Peyer's patch (tissue), 4 donors: ENCODE measurements at places on chromosomes 1 and 21. TPM values are rescaled to one million over a fixed set of nuclear protein-coding genes. Genes with fewer than 3 reads are reported as not detected.

GRCh38 chr1:81115422-81115821 lies 685.3 kb upstream of the ADGRL2 start:
- no peak for DNase-seq

Gene LHX8
- total RNA-seq = not detected

- DNase-seq = no peak
These were observed 93.8 kb upstream of the PRDX6 start for GRCh38 chr1:173383351-173383750.

Gene TDRD5
- not detected for total RNA-seq

GRCh38 chr1:215661033-215661432 lies 93.9 kb downstream of the KCTD3 start:
- no peak for DNase-seq

DNA sequence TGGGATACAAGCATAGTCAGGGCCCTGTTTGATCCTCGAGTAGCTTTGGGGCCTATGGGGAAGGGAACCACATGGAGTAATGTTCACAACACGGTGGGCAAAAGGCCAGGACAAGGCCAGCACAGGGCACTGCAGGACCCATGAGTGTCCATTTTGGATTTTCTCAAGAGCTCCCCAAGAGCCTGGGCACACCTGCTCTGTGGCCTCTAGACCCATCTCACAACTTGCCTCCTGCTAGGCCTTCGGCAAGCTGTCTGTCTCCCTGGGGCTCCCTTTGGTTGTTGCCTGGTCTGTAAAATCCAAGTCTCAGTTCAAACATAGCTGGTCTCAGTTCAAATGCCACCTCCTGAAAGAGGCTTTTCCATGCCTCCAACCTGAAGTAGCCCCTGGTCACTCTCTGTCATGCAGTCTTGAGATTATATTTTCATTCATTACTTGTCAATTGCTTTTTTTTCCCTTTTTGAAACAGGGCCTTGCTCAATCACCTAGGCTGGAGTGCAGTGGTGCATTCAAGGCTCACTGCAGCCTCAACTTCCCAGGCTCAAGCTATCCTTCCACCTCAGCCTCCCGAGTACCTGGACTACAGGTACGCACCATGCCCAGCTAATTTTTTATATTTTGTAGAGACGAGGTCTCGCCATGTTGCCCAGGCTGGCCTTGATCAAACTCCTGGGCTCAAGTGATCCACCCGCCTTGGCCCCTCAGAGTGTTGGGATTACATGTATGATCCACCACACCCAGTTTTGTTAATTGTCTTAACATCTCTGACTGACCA lies 107.4 kb downstream of the MATN1 start:
- no peak for DNase-seq

Gene DUSP23
- 71.7 TPM for total RNA-seq

DNA sequence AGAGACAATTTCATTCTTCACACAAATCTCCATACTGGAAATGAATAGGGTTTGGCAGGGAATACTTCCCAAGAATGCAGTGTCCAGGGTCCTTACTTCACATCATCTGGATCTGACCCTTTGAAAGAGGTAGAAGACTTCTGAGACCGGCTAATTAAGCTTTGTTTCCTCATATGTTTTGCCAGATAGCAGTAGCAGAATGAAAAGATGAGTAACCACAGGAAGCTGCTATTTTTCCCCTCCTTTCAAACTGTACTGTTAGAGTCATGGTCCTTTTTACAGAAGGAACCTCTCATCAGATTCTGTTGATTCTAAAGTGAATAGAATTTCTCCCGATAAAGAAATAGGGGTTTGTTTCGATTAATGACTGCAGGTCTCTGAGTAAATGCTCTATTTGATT lies 1.4 kb upstream of the OLFML3 start:
- DNase-seq = no peak

DNA sequence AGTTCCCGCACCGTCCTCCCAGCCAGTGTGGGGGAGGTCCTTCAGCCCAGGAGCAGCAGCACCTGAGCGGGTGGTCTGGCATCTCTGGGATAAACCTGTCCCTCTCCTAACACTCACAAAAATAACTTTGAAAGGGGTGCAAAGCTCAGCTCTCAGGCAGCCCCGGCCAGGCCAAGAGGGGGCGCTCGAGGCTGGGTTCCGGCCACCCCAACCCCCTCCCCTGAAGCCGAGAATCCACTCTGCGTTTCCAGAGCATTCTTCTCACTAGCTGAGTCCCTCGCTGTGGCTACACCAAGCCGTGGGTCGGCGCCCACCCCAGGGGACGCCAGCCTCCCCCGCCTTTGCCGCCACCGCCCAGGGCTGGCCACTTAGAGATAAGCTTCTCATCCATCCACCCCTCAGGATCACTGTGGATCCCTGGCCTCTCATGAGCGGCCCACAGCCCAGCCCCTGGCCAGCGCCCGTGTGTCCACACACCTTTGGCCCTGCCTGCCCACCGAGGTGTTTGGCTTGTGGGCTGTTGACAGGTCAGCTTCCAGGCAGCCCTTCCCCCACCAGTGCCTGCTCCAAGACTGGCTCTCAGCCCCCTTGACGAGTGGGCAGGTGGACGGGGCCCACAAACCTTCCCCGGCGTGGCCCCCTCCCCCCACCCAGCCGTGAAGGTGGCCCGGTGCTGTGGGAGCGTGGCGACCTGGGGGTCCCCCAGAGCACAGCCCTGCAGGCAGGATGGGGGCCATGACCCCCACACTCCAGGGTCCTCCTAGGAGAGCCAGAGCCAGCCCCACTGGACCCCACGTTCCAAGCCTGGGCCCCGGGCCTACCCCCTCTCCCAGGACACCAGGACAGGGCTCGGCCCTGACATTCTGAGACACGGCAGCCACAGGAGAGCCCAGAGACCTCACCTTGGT lies 1.9 kb downstream of the FTCD start:
- DNase-seq = no peak

- peak; percentile 80 for DNase-seq
These were observed at the start of gene IL6R for GRCh38 chr1:154404984-154405746. IL6R (plus strand) TSS chr1:154405343; CDS start chr1:154405630, 287 bp downstream.

Gene FBXO2
- 7.4 TPM for total RNA-seq

DNA sequence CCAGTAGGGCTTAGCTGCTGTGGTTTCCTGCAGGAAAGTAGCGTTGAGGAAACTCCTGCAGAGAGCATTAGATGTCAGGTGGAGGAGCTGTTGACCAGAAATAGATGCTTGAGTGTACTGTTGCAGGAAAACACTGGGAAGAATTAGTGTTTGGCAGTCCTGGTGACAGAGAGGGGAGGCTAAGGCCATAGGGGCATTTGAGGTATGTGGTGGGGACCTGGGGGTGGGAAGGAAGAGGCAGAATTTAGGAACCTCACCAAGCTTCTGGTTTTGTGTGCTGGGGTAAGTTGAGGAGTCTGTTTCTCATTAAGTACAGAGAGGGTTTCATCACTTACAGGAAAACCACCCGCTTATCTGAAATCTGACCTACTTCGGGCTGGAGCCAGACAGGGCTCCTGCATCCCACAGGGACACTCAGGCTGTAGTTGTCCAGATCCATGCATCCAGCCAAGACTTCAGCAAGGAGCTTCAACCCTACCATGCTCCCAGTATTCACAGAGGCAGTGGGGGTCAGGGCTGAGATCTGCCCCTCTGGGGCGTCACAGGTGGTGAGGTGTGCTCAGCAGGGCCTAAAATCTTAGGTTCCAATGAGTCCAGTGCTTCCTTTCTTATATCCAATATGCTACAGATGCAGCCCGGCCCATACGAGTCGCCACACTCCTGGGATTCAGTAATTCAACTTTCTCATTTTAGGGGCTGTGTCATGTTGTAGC lies 15.1 kb downstream of the SH2D2A start:
- no peak for DNase-seq

- peak; percentile 22 for DNase-seq
These were observed 67.7 kb upstream of the RCC1 start for GRCh38 chr1:28437924-28438699.

DNA sequence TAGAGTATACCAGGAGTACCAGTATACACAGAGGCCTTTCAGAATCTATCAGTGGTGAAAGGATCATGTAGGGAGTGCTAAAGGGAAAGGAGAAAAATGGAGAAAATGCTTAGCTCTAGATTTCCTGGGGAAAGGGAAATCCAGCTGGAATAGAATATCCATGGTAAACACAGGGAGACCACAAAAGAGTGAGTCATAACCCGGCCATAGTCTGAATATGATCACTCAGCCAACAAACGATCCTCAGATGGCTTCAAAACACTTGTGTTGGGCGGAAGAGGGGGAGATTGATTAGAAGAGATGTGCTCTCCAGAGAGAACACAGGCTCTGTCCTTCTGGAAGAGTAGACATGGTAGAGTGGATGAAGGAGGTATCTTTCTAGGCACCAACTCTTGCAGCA lies 180.6 kb downstream of the PAPPA2 start:
- DNase-seq = no peak

DNA sequence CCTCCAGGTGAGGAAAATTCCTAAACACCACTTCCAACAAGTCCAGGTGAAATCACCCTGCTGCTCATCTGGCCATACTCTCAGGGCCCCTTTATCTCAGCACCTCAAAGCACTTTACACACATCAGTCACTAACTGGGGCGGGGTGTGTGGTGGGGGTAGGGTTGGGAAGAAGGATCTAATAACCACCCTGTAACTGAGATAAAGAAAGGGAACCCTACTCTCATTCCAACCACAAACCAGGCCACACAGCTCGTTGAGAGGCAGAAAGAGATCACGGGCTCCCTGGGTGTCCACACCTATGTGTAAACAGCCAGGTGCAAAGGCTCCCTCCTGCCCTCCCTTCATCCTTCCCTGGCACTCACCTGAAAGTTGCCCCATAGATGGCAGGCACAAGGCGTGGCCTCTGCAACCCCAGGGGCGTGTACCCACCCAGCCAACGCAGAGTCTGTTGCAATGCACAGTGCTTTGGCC lies 20.4 kb downstream of the GPR161 start:
- DNase-seq = peak; percentile 57

GRCh38 chr1:157226739-157227138 lies 88.5 kb upstream of the ETV3 start:
- DNase-seq = no peak

DNA sequence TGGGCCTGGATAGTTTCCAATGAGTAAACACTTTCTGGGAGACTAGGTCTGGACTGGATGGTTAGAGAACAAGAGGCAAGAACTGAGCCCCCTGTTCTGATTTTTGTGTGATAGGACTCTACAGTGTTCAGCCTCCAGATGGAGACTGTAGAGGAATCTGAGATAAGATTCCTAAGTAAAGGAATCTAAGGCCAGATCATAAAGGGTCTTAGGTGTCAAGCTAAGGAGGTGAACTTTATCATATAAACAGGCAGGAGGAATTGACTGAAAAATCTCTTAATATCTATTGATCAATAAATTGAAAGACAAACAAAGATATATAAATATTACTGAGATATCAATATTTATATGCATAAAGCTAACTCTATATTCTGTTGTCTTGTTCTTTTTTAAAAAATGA lies 449.1 kb upstream of the DAB1 start:
- no peak for DNase-seq

Gene CDCA8
- 4.1 TPM for total RNA-seq

Gene ARHGEF10L
- total RNA-seq = 72.7 TPM

DNA sequence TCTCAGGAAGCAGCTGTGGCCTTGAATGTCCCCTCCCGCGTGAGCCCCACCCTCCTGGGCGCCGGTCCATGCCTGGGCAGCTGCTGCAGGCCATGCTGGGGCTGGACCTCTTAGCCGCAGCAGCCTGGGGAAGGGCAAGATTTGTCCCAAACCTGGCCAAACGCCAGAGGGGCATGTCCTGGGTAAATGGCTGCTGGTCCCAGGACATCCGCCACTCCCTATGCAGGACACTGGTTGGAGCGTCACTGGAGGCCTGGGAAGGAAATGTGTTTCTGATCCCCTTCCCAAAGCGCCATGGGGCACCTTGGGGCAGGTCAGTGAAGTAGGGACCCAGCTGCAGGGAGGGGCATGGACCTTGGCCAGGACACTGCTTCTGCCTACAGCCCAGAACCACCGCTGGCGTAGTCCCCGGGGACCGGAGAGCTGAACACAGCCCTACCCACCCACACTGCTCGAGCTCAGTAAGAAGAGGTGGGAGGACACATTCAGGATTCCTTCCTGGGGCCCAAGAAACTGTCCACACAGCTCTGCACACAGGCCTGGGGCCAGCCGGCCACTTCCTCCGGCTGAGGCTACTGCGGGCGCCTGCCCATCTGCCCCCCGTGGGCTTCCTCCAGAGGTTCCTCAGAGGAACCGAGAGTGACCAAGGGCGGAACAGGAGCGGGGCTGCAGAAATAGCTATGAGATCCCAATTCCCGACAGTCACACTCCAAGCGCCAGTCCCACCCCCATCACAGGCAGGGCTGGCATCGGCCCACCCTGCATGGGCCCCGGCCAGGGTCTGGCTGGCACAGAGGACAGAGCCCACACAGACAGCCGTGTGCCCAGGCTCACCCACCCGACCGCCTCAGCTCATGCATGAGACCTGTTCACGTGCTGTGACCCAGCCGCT lies 10.8 kb upstream of the PLEKHG5 start:
- DNase-seq = no peak

- DNase-seq = no peak
These were observed 28.5 kb upstream of the RLF start for GRCh38 chr1:40132383-40133311.

- no peak for DNase-seq
These were observed 41.2 kb upstream of the NRDC start for GRCh38 chr1:51919684-51920083.

Gene MEF2D
- total RNA-seq = 68.2 TPM

Gene KLHL12
- 15.9 TPM for total RNA-seq

DNA sequence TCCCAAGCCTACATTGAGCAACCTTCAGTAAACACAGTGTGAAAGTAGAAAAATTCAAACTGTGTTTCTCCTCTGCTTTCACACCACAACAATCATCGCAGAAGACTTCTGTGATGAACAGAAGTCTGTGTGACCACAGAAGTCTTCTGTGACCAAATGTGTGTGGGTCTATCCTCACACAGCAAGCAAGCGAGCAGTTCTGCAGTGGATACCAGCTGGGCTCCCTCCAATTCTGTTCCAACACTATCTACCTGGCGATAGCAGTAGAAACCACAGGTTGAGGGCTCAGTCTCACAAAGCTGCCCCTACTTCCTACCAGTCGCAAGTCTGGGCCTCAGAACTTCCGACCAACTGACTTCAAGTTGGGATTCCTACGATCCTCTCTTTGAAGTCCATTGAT lies 21.0 kb upstream of the RAP1A start:
- no peak for DNase-seq

- no peak for DNase-seq
These were observed 435.4 kb downstream of the PTPRU start for GRCh38 chr1:29671446-29672356.

- no peak for DNase-seq
These were observed 101.6 kb downstream of the NOS1AP start for GRCh38 chr1:162171111-162171510.

Gene OR2T33
- total RNA-seq = not detected

Gene RGS13
- 11.9 TPM for total RNA-seq

Gene TMEM200B
- 2.5 TPM for total RNA-seq

Gene RGS8
- not detected for total RNA-seq

Gene ATP6V1G3
- not detected for total RNA-seq

Gene PTPN14
- 6.6 TPM for total RNA-seq

DNA sequence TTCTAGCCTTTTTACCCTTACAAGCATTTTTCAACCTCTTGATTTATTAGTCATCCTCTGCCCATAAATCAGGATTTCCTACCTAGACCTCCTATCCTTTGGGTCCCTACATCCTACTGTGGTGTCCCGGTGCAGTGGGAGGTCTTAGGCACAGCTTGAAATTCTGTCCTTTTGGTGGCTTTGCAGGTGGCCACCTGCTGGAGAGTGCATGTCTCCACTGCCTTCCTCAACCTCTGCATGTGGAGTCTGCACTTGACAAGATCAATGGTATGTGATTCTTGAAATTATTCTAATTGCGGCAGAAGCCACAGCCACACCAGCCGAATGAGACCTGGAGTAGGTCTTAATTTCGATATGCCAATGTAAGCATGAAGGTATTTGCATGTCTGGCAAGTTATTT lies 11.4 kb upstream of the KCNA3 start:
- no peak for DNase-seq

Gene HSPA6
- 0.35 TPM for total RNA-seq
